Heart right ventricle (tissue), 16 donors: ENCODE measurements at places on chromosomes 2 and 18. TPM values are rescaled to one million over a fixed set of nuclear protein-coding genes. Genes with fewer than 3 reads are reported as not detected.

DNA sequence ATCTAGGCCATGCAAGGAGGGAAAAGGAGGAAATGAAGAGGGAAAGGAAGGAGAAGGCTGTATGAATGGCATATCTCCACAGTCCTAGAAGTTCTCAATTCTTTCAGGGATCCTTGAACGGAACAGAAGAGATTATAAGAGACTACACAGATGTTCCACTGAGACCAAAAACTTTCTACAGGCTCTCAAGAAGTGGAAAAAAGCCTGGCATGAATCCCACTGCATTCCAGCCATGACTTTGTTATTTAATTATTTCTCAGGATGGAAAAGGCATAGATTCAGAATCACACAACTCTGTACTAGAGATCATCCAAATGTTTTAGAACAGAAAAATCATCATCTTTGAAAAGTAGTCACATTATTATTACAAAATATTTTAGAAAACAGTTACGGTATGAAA is 131.7 kb upstream of the CDH20 start:
- no peaks in the 10 kb centered on the region for H3K36me3 ChIP-seq
- no peak for DNase-seq
- no peaks in the 10 kb centered on the region for H3K27me3 ChIP-seq
- no peak overlapping the region for H3K27ac ChIP-seq
- H3K4me3 ChIP-seq = no peak overlapping the region

DNA sequence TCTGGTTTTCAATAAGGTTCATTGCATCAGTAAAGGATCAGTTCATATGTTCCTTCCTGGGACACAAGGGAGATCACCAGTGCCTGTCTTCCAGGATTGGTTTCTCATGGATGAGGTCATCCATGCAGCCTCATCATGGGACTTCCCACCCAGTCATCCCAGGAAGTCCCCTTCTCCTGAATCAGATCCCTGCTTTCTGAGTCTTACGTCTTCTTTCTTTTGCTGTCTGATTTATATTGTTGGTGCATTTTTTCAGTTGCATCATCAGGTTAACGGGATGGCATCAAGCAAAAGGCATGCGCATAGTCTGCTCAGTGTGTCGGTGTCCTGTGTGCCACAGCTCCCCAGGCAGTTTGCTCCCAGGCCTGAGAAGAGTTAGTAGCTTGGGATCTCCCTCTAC is 105.9 kb downstream of the SOX11 start:
- H3K27ac ChIP-seq = no peak overlapping the region
- no peaks in the 10 kb centered on the region for H3K4me1 ChIP-seq
- no peaks in the 10 kb centered on the region for H3K27me3 ChIP-seq
- H3K36me3 ChIP-seq = no peaks in the 10 kb centered on the region

DNA sequence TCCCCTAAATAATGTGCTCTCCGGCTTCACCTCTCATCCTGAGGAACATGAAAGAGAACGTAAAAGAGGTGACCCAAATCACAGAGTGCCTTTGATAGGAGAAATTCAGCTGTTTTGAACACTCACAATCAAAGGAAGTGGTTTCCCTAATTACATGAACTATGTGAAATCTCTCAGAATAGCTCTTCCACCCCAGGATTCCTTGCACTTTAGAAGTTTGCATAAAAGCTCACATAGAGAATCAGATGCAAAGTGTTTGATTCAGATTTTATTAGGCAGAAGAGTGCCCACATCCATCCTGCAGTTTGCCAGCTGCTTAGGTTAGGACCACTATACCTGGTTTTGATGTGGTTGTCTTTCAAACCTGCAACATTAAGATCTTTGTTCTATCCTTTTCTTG is 61.0 kb downstream of the MAP3K20 start:
- no peaks in the 10 kb centered on the region for H3K27me3 ChIP-seq
- no peak overlapping the region for H3K4me3 ChIP-seq
- no peak overlapping the region for H3K27ac ChIP-seq
- H3K36me3 ChIP-seq = no peaks in the 10 kb centered on the region

The HOXD8 gene
- polyA plus RNA-seq = 0.35 TPM

The TANC1 gene
- polyA plus RNA-seq = 17.8 TPM

DNA sequence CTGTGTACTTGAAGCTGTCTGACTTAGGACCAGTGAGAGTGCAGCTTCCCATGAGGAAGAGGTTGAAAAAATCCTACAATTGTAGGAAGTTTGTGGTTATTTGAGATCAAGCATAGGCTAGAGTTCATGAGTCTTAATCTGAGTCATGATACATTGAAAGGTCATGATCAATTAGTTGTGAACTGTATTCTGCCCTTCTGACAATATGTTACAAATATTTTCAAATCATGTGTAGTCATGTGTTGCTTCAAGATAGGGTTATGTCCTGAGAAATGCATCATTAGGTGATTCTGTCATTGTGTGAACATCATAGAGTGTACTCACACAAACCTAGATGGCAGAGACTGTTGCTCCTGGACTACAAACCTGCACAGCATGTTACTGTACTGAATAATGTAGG is 68.4 kb upstream of the MFF start:
- no peaks in the 10 kb centered on the region for H3K27me3 ChIP-seq
- H3K4me1 ChIP-seq = no peaks in the 10 kb centered on the region
- no peak for DNase-seq
- H3K36me3 ChIP-seq = no peaks in the 10 kb centered on the region
- H3K4me3 ChIP-seq = no peak overlapping the region
- H3K27ac ChIP-seq = no peak overlapping the region
